ENCODE measurements at places on chromosomes 6 and 20.
A peak's percentile ranks its signal among the peaks of the same experiment; 100 is the strongest.

- DNase-seq: no peak
Observed at GRCh38 chr6:50823094-50823920, 4.6 kb downstream of the TFAP2B start.

- DNase-seq: no peak
Observed at GRCh38 chr6:128803911-128804310, 79.0 kb upstream of the LAMA2 start.

DNA sequence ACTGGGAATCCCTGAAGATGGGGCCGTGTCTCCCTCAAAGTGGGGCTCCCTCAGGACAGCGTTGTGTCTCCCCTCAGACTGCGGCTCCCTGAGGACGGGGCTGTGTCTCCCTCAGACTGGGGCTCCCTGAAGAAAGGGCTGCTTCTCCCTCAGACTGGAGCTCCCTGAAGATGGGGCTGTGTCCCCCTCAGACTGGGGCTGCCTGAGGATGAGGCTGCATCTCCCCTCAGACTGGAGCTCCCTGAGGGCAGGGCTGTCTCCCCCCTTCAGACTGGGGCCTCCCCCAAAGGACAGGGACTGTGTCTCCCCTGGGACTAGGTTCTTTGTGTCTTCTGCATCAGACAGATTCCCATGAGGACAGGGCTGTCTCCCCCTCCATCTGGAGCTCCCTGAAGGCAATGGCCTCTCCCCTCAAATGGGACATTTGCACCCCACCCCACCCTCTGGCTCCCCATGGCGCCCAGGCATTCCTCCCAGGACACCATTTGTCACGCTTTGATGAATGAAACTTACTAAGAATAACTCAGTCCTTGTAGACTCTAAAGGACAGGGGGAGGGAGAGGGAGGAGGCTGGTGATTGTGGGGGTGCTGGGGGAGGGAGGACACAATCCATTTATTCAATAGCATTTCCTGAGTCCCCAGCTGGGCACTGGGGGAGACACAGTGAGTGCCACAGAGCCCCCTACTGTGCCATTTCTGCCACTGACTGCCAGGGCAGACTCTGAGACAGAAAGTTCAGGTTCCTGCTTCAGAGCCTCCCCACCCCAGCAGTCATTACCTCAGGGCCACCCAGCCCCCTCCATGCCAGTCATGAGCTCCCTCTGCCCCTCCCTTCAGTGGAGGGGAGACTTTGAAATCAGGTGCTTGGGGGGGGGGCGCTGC is 122.4 kb downstream of the MRPL14 start:
- no peak for DNase-seq

- DNase-seq: peak; percentile 34
Observed at GRCh38 chr6:106069478-106069877, 16.7 kb upstream of the PRDM1 start.

GRCh38 chr20:36646678-36647077 is 682 bp upstream of the SLA2 start:
- DNase-seq: no peak
